Progenitor cell of endocrine pancreas (in vitro differentiated cells): ENCODE measurements at places on chromosomes 2 and 18. TPM values are rescaled to one million over a fixed set of nuclear protein-coding genes. Genes with fewer than 3 reads are reported as not detected.

The ELP2 gene
- 111 TPM in 2 replicates for total RNA-seq

The ADD2 gene
- total RNA-seq: 1.1 and 1.3 TPM in 2 replicates

The SP3 gene
- total RNA-seq: 93.8 and 96.9 TPM in 2 replicates

The DYNAP gene
- not detected in 2 replicates for total RNA-seq

The SH3RF3 gene
- total RNA-seq: 1.3 and 1.7 TPM in 2 replicates

The CSRNP3 gene
- total RNA-seq: 10.7 and 14.8 TPM in 2 replicates

The RBM44 gene
- total RNA-seq: 0.78 and 0.81 TPM in 2 replicates

The HK2 gene
- 18.2 and 20.0 TPM in 2 replicates for total RNA-seq

The NCKAP1 gene
- 108 and 111 TPM in 2 replicates for total RNA-seq

The OSBPL1A gene
- 15.0 and 19.5 TPM in 2 replicates for total RNA-seq

The TMEM178A gene
- 28.7 and 32.9 TPM in 2 replicates for total RNA-seq

GRCh38 chr18:27206411-27206810 lies 21.3 kb upstream of the CHST9 start:
- no peak for DNase-seq

DNA sequence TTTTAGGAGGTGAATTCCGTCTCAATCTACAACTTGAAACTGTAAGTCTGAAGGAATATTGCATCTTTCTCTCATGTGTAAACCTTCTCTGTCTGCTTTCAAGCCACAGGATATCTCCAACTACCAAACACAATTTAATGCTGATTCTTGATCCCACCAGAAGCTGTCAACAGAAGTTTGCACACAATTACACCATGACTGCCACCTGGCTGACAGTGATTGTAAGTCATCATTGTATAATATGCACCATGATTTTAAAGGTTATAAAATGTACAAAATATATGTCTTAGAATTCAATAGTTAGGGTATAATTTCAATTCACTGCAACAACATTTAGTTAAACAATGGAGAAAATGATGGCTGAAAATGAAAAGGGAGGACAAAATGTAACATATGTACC lies 18.4 kb downstream of the PREPL start:
- DNase-seq: no peak

- peak; percentile 14 for DNase-seq
Observed at GRCh38 chr2:29920631-29921559, 491 bp downstream of the ALK start.

GRCh38 chr18:63146828-63147409 lies 172.7 kb downstream of the BCL2 start:
- no peak for DNase-seq

DNA sequence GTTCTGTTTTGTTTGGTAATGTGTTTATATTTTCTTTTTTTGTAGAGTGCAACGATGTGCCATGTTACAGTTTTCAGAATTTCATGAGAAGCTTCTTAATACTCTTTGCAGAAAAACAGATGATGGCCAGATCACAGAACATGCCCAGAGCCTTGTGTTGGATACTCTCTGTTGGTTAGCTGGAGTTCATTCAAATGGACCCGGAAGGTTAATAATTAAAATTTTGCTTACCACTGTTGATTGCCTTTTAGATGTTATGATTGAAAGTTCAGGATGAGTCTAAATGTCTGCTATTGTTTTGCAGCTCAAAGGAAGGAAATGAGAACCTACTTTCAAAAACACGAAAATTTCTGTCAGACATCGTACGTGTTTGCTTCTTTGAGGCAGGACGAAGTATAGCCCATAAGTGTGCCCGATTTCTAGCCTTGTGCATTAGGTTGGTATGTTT lies 85.2 kb downstream of the BIRC6 start:
- DNase-seq: no peak

- no peak for DNase-seq
Observed at GRCh38 chr2:8577573-8577972, 104.3 kb upstream of the ID2 start.

DNA sequence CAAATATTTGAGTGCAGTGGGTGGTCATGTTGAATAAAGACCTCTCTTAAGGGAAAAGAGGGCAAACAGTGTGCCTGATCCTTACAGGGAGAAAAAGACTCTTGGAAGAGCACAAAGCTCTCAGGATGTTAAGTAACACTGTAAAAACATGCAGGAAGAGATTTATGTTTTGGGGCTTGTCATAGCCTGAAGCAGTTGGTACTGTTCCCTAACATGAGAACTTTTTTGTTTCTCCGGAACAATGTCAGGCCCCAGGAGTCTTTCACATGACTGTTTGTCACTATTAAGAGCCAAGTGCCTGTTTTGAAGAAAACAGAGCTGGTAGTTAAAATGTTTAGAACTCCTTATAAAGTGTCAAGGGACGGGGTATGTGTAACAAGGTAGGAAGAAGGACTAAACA lies 83.7 kb upstream of the B3GNT2 start:
- no peak for DNase-seq

GRCh38 chr2:219533930-219534661 lies 9.5 kb downstream of the CHPF start:
- DNase-seq: no peak

GRCh38 chr2:86189782-86190416 lies 5.4 kb downstream of the IMMT start:
- no peak for DNase-seq

- DNase-seq: no peak
Observed at GRCh38 chr2:240869109-240869955, 708 bp downstream of the AGXT start.

DNA sequence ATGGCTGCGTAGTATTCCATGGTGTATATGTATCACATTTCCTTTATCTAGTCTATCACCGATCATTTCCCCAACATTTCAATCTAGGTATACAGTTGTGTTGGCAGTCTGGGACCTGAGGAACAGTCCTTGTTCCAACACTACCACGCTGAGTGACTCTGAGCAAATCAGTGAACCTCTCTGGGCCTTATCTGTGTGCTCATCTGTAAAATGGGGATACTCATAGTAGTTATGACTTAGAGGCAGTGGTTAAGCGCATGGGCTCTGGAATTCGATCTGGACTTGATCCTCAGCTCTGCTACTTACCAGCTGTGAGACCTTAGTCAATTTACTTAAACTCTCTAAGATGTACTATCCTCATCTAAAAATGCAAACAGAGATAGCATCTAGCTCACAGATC lies 85.1 kb downstream of the BCL2 start:
- DNase-seq: no peak

DNA sequence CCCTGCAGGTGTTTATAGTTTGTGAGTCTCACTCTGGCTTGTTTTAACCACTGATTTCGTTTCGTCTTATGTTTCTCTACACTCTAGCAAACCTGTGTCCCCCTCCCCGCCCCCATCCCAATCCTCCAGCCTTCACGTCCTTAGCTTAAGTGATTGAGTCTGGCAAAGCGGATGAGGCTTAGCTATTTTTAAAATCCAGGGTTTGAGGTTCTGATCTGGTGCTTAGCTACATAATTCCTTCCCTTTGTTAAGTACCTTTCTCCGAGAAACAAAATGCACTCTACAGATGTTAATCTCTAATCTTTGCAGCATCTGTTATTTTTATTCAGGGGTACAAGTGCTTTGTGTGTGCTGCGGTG lies 7.8 kb downstream of the AGAP1 start:
- no peak for DNase-seq

GRCh38 chr18:35582899-35583558 lies 1.5 kb downstream of the GALNT1 start:
- DNase-seq: no peak

GRCh38 chr2:30421026-30421603 lies 25.9 kb upstream of the LCLAT1 start:
- DNase-seq: no peak

GRCh38 chr2:15559379-15560139 lies 1.6 kb downstream of the NBAS start:
- DNase-seq: no peak

GRCh38 chr2:70959851-70960832 lies 18.3 kb upstream of the ANKRD53 start:
- no peak for DNase-seq

DNA sequence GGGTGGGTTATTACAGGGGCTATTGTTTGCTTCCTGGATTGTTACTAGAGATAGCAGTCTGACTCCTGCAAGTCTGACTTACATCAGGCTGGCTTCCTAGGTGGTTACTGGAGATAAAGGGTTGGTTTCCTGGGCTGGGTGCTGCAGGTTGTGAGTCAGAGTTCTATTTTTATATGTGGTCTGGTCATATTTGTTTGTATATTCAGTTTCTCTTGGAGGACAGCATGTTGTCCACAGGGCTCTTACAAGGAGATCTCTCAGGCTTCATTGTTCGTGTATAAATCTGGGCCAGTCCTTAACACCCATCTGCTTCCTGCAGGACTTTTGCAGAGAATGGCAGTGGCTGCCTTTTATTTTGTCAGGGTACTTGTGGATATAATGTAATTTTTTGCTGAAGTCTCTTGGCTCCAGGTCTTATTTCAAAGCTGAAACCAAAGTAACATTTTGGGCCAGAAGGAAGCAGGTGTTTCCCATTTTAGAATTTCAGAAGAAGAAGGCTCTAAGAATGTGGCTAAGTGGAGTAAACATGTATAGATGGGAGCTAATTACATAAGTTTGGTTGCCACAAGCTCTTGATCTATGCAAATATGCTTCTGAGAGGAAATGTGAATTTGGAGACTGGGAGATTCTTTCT lies 65.9 kb upstream of the SLC16A14 start:
- no peak for DNase-seq

DNA sequence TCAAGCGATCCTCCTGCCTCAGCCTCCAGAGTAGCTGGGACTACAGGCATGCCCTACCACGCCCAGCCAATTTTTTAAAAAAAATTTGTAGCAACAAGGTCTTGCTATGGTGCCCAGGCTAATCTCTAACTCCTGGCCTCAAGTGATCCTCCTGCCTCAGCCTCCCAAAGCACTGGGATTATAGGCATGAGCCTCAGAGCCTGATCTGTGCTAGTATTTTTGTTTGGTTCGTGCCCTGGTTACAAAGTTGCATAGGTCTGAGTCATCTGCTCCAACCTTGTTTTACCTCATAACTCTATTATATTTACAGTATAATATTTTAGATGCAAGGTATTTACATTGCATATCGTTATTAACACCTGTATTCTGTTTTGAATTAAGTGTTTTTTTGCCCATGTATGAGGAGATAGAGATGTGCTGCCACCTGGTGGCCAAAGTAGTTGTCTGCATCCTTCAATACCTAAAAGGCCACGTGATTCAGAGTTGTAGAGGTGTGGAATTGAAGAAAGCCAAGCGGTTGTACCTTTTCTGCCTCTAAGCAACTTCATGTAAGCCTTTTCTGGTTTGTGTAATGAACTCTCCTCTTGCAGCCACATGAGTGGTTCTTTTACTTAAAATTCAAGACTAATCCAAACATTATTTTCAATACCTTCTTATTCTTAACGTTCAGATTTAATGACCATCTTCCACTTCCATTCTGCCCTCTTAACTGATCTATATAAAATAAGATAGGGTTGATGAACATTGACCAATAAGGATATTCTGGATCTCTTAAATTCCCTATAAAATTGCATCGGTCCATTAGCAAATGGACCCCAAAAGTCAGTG lies 19.9 kb upstream of the CABYR start:
- peak; percentile 50 for DNase-seq

- no peak for DNase-seq
Observed at GRCh38 chr2:209005371-209005770, 418.5 kb upstream of the MAP2 start.

- no peak for DNase-seq
Observed at GRCh38 chr2:6945087-6945813, 28.0 kb downstream of the RNF144A start.

- no peak for DNase-seq
Observed at GRCh38 chr2:122478117-122478516, 722.7 kb downstream of the TSN start.

GRCh38 chr2:216201692-216202306 lies 92.7 kb downstream of the XRCC5 start:
- no peak for DNase-seq
